SW 1271 (cell line): ENCODE measurements at places on chromosomes 1 and 21.

DNA sequence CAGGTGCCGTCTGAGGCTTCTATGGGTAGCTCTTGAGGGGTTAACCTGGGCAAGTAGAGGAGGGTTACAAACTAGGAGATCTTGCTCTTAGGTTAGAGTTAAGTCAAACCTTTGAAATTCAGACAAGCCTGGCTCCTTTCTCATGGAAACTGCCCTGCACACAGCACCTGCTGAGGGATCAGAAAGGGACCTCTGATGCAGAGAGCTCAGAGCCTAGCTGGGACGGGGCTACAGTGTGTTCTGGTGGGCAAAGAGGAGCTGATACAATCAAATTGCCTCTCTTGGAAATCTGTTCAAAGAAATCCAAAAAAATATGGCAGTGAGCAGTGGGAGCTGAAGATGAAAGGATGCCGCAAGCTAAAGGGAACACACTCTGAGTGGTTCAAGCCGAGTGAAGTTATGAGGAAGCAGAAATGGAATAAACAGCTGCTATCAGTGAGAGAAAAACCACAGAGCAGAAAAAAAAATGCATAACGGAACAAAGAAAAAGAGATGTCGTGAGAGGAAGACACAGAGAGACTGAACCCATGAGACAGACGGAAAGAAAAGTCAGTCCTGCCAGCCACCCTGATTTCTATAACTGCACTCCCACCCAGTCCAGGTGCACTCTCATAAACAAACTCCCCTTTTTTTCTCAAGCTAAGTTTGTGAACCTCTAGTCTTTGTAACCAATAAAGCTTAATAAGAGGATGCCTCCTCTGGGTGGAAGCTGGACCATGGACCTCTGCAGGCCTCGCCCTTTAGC, 26.6 kb downstream of the PAFAH2 start:
- no peak for DNase-seq

DNA sequence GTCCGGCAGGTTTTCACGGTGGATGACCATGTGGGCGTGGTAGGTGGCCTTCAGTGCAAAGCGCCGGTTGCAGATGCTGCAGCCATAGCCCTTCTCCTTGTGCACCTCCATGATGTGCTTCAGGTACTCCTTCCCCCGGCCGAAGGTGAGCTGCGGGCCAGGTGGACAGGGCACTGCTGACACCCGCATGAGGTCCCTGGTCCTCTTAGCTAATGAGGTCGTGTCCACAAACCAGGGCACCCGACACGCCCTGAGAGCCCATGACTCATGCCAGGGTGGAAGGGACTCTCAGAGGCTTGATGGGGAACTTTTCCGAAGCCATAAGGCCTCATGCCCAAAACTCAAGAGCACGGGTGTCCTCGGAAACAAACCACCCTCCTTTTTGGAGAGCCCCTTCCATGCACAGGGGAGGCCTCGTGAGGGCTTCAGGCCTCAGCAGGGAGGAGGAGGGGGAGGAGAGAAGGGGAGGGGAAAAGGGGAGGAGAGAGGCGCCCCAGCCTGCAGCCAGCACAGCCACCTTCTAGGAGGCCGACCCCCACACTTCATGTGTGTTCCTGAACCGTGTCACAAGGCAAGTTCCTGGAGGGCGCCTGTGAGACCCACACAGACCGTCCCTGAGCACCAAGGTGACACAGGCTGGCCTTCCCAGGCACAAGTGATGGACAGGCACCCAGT, 54.4 kb upstream of the RIPK4 start:
- no peak for DNase-seq

GRCh38 chr1:114080511-114081436, 72.9 kb downstream of the SYT6 start:
- no peak for DNase-seq

DNA sequence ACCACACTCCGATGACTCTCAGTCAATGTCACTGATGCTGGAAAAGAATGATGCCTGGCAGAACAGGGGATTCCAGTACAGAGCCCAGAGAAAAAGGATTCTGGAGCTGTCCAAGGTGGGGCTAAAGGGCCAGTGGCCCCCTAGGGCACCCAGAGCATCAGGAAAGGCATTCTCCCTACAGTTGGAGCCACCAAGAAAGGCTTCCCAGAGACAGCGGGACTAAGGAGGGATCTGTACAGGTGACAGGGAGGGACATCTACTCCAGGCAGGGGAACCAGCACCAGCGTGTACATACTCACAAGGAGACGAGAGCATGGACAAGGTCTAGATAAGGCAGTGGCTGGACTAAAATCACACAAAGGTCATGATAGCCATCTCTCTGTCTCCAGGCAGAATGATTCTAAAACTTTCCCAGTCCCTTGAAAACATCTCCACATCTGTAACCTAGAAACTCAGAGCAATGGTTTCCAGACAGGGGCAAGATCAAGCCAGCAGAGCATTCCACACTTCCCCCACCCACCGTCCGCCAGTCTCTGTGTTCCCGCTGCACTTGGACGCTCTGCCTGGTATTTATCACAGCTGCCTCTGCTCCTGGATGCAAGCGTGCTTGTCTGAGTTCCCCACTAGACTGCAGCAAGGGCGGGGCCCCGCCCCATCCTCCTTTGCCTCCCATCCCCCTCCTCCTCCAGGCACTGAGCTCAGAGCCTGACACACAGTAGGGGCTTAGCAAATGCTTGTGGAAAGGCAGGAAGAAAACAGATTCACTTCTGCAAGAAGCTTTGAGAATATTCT, 111.6 kb upstream of the ZC3H12A start:
- DNase-seq = no peak

DNA sequence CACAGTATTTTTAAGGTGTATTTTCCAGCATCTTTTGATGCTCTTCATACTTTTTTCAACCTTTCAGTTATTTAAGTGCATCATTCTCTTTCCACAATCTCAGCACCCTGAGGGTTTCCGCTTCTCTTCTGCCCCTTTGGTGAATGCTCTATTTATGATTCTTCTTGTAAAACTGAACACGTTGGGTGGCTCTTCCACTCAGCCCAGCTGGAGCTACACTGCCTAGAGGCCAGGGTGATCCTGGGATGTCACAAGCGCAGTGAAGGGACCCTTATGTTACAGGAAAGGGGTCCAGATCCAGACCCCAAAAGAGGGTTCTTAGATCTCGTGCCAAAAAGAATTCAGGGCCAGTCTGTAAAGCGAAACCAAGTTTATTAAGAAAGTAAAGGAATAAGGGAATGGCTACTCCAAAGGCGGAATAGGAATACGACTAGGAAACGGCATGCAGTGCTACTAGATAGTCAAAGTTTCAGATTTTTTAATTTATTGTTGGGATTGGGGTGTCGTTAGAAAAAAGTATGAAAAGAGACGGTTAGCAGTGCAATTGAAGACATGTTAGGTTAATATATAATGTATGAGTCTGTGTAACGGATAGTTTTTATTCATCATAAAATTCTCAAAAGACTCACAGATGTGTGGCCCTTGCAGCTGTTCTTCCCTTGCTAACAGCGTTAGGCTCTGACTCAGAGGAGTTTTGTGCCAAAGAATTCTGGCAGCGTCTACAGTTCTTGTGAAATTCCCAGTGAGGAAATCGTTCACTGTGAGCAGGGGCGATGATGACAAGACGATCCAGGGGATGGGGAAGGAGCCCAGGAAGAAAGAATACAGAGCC, 14.4 kb upstream of the ERVH48-1 start:
- peak; percentile 52 for DNase-seq

GRCh38 chr1:174114788-174115448, 44.4 kb upstream of the RABGAP1L start:
- peak; percentile 51 for DNase-seq

- no peak for DNase-seq
Measured at GRCh38 chr1:25991937-25992688, 5.8 kb downstream of the PAFAH2 start.

DNA sequence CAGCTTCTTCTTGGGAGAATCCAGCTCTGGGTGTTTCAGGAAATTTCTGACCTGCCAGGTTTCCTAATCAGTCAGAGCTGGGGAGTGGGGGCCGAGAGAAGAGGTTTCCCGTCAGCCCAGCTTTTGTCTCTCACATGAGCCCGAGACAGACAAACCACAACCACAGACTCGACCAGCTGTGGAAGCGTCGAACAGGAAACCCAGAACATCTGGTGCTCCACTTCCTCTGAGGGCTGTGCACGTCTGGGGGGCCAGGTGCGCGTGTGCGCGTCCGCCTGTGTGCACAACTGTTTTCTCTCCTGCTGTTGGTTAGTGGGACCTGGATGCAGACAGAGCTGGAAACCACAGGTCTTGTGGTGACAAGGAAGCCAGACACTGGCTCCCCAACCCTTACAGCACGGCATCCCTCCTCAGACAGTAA, 113.0 kb upstream of the SLC25A33 start:
- no peak for DNase-seq

DNA sequence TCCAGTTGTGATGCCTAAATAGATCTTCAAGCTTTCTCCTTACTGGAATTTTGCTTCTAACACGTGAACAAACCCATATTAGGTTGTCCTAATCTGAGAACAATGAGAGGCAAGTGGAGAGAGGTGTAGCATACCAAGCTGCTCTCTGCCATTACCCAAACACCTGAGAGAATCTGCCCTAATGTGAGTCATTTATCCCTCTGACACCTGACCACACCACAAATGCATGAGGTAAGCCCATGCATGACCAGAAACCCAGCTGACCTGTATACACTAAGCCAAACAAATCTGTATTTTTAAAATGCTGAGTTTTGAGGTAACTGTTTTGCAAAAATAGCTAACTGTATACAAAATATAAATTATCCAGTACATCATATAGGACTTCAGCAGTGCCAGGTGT, 1458.1 kb upstream of the B3GALT2 start:
- no peak for DNase-seq

- DNase-seq = no peak
Measured at GRCh38 chr1:160614410-160614809, 32.4 kb downstream of the SLAMF1 start.

GRCh38 chr1:59814901-59815825, at the start of gene HOOK1:
Gene HOOK1 (plus strand): TSS chr1:59814949. CDS start chr1:59815118, 169 bp downstream.
- no peak for DNase-seq

GRCh38 chr1:148307583-148308185, 155.6 kb upstream of the NBPF11 start:
- DNase-seq = no peak

DNA sequence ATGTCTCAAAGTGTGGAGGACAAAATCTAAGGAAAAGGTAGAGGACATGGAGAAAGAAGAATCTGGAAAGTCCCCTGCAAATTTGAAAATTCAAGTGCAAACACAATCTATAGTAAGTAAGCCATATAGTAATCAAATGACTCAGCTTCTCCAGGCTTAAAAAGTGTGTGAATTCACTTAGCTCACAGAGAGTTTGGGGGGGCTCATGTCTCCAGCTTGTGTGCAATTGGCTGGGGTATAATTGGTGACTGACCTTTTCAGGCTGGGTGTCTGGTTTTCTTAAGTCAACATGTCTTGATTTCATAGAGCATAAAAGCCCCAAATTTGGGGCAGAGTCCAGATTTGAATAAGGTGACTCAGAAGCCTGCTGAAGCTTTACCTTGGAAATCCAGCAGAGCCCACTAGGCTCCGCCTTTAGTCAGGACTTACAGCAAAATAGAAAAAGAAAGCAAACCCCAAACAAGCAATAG, 8.6 kb downstream of the CLDN14 start:
- no peak for DNase-seq

- no peak for DNase-seq
Measured at GRCh38 chr1:22683547-22683946, 27.1 kb upstream of the EPHB2 start.

- DNase-seq = no peak
Measured at GRCh38 chr1:174815474-174815908, 184.3 kb upstream of the CACYBP start.

GRCh38 chr1:71583756-71584155, 502.9 kb upstream of the ZRANB2 start:
- DNase-seq = no peak

- DNase-seq = no peak
Measured at GRCh38 chr1:213457733-213458132, 406.7 kb downstream of the RPS6KC1 start.

DNA sequence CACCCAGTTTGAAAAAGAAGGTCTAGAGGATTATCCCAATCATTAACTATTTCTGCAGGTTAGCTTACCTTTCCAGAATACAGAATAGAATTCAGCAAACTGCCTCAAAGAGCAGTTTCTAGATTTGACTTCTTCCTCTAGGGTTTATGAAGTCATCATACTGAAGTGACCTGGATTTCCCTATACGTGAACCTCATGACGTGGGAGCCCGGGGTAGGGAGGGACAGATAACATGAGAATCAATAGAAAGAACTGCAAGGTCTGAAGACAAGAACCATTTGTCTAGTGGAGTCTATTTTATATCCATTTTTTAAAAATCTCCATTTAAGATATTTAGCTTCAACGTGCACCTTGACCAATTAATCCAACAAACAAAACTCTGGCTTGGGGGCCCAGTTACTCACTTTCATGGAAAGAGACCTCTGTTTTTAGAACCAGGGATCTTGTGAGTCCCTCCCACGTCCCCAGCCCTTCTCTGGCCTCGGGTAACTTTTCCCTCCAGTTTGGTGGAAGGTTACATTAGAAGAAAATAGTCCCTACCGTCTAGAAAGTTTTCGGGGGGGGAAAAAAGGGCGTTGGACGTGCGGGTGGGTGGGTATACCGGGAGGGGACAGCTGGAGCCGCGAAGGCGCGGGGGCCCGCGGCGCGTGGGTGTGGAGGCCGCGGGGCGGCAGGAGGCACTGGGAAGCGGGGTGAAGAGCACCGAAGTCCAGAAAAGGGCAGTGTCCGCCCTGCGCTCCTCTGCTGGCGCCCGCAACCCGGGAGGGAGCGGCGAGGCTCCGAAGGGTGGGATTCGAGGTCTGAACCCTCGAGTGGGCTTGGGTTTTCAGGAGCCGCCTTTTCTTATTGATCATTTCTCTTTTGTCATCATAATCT, 13.8 kb upstream of the POGZ start:
- no peak for DNase-seq

DNA sequence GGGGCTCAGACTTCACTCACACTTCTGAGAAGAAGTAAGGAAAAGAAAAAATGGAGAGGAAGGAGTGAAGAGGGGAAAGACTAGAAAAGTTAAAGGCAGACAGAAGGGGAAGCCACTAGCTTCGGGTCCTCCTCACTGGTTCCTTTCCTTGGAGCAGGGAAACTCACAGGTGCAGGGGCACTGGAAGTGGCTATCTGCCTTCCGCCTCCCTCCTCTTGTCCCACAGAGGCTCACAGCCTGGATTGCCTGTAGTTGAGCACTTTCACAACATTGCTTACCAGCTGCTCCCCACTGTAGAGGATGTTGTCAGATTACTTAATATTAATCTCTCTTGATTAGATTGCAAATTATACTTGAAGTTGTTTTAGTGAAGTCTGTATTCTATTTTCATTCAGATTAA, 21.6 kb upstream of the ABCA4 start:
- no peak for DNase-seq

GRCh38 chr1:202034683-202035462, 24.5 kb downstream of the ELF3 start:
- DNase-seq = no peak

DNA sequence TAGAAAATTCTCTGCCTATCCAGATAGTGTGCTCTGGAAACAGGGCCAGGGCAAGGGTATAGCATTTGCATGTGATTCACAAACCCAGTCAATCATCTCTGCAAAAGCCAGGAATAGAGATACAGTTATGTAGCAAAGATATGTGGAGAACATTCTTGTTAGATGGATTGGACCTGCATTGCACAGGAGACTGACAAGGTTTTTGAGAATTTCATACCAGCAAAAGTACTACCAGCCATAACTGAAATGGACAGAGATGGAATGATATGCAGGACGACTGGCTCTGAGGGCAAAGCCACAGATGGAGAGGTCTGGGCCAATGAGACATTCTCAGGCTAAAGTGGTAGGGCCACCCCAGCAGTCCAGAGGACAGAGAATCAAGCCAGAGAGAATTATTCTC, 24.7 kb downstream of the SCMH1 start:
- DNase-seq = no peak
